ENCODE measurements at places on chromosomes 12 and 14.

DNA sequence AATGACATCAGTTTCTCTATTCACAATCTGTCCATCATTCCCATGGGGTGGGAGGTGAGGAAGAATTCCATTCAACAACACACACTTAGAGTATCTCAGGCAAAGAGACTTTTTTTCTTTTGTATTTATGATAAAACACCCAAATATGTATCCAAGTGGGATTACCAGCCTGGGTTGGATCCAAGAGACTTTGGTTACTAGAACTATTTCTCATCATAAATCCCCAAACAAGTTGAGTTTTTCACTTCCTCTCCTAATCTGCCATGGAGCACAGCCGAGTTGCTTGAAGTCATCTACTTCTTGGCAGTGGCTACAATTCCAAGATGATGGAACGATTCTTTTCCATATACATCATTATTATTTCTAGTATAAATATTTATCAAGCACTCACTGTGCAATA is 209.2 kb upstream of the HMGA2 start:
- no peak for DNase-seq

- DNase-seq = no peak
Observed at GRCh38 chr12:115362339-115362976, 678.5 kb upstream of the TBX3 start.

- DNase-seq = no peak
Observed at GRCh38 chr12:47808050-47808449, 11.7 kb downstream of the HDAC7 start.

DNA sequence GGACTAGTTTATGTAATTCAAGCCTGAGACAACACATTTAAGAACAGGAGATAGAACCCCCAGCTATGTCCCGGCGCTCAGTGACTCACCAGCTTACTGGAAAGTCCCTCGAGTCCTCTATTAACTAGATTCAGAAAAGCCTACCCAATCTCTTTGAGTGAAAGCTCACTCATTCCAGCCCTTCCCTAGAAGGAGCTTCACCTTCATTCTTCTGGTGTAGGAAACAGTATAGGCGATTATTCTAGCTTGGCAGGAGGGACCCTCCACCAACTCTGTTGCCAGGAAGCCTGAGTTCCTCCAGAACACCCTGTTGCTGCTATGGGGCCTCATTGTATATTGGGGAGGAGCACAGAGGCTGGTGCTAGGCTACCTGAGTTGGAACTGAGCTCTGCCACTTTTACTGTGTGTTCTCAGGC is 57.2 kb upstream of the AEBP2 start:
- no peak for DNase-seq

- DNase-seq = no peak
Observed at GRCh38 chr12:46523863-46524770, 151.5 kb upstream of the SLC38A2 start.

- DNase-seq = no peak
Observed at GRCh38 chr14:30518867-30519560, 39.9 kb upstream of the G2E3 start.

- DNase-seq = no peak
Observed at GRCh38 chr12:76413121-76413520, 64.9 kb upstream of the BBS10 start.

GRCh38 chr14:91135039-91135438 is 21.2 kb downstream of the DGLUCY start:
- no peak for DNase-seq

GRCh38 chr14:70784886-70785285 is 24.4 kb downstream of the MAP3K9 start:
- no peak for DNase-seq

DNA sequence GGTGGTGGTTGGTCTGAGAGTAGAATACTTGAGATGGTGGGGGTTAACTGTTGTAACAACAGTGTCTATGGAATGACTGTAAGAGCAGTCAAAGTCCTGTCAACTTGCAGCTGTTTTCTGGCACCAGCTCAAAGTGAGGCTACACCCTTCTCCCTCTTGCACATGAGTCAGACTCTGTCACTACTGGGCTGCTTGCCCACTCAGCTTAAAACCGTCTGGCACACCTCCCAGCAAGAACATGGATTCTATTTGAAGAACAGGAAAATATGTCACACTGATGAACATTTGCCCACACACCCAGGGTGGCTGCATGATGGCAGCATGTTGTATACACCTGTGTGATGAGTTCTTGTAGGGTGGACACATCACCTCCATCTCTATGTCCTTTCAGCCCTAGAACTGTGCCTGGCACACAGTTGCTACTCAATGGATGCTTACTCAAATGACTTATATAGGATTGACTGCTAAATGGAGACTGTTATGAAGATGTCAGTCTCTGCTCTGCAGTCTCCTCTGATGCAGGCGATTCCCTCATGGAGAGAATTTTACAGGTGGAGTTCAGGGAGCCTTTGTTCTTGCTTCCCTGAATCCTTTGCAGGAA is 19.3 kb upstream of the SERPINA6 start:
- no peak for DNase-seq

- no peak for DNase-seq
Observed at GRCh38 chr14:52485350-52485960, 66.8 kb downstream of the TXNDC16 start.

DNA sequence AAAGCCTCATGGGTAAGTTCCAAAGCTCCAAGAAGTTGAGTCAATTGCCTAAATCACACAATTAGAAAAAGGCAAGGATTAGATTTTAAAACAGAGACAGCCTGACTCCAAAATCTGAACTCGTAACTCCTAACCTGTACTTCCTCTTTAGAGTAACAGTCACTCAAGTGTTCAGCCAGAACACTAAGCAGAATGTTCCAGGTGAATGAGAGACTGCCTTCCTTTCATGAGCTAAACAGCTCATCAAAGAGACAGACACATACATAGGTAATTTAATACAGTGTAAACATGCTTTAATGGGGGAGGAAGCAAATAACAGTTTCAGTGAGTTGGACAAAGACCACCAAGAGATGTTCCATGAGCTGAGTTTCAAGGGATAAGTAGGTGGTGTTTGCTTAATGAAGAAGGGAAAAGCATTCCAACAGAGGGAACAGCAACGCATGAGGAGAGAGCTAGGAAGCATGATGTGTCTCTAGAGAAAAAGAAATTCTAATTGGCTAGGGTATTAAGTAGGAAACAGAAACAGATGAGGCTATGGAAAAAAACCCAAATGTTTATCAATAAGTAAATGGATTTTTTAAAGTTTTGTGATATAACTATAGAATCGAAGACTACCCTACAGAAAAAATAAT is 403.9 kb downstream of the MED13L start:
- DNase-seq = no peak

DNA sequence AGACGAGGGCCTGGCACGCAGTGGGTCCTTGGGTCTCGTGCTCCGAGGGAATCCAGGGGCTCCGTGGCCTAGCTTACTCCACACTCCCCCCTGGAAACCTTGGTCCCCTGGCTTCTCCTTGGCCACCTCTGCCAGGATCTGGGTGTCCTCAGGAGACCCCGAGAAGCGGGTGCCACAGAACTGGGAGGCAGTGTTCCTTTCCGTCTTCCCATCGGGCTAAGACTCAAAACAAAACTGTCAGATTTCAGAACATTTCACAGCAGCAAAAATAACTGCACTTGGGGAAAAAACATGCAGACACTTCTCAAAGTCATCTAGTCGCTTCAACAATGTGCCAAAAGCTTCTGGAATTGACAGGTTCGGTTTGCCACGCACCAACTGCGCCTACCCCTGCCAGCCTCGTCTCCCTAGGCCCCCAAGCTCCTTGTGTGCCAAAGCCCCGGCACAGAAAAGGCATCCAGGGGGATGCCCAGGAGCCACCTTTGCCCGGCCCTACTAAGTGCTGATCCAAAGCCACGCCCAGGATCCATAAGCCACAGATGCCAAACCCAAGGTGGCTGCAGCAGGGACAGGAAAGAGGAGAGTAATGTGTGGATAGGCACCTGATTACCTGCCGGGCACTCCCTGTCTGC is 58.4 kb upstream of the DIO3 start:
- DNase-seq = no peak

DNA sequence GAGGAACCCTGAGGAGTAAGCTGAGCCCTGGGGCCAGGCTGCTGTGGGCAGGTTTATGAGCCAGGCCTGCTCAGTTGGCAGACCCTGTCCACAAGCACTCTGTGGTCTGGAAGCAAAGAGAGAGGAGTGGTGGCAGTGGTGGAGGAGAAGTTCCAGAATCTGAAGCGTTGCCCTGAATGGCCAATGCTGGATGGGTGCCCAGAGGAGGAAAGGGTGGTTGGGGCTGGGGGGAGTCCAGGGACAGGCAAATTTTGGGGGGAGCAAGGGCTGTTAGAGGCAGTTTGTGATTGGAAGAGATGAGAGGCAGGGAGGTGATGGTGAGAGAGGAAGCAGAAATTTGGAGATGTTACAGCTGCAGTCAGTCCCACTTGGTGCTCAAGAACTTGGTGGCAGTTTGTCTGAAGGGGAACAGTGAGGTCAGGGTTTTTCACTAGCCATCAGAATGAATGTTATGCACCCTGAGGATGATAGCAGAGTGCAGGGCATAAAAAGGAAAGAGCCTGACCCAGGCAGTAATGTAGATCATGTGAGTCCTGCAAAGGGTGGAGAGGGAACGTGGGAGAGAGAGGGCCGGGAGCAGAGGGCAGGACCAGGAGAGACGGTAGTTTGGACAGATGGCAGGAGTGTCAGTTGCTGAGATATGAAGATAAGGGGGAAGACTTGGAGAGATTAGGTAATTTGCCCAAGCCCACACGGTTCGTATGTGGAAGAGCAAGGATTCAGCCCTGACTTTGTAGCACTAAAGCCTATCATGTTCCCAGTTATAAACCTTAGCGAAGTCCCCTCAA is 51.2 kb downstream of the GALNT8 start:
- DNase-seq = no peak

DNA sequence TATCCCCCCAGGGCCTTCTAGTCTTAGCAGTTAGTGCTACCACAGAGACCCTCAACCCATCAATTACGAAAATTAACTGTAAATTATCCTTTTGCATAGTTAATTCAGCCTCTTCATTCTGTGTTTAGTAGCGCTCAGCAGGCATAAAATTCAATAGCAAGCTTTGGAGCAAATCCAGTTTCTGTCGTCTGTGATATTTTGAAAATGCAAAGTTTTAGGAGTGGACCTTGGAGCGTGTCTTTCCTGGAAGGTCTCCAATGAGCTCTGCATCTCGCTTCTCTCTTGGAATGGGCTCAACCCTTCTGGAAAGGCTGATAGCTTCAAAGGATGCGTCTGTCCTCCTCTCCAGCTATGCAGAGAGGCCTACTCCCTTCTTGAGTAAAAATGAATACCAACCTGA is 222.9 kb downstream of the SLC15A4 start:
- no peak for DNase-seq

GRCh38 chr14:51895375-51895774 is 35.0 kb downstream of the GNG2 start:
- DNase-seq = no peak

- DNase-seq = no peak
Observed at GRCh38 chr12:12686925-12687324, 9.1 kb downstream of the GPR19 start.

DNA sequence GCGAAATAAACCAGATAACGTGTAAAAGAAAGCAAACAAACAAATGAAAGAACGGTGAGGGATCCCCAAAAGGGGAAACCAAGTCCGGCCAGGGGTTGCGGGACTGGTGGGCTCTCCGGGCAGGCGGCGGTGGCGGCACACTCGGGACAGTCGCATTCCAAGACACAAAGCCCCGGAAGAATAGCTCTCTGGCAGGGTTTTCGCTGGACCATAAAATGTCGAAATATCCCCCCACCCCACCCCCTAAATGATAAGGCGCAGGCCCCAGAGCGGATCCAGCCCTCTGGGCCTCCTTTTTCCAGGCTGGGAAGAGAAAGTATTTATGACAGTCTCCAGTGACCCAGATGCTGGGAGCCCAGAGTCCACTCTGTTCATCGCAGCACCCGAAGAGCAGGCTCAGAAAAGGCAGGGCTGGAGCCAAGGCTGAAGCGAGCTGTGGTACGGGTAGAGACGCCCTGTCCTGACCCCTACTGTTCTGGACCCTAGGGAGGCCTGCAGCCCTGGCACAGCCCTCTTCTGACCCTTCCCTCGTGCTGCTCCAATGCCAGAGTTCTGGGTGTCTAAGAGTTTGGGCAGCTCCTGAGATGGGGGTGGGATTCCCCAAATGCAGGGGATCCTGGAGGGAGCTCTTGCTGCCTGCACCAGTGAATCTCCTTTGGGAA is 2.1 kb upstream of the HOXC8 start:
- DNase-seq = no peak

- DNase-seq = no peak
Observed at GRCh38 chr14:54329082-54329695, 67.6 kb upstream of the CDKN3 start.

- DNase-seq = no peak
Observed at GRCh38 chr12:56229916-56230431, at the start of gene SLC39A5. TSS of gene SLC39A5 (plus strand) at chr12:56230051. CDS start at chr12:56231275, 1,224 bp downstream.

DNA sequence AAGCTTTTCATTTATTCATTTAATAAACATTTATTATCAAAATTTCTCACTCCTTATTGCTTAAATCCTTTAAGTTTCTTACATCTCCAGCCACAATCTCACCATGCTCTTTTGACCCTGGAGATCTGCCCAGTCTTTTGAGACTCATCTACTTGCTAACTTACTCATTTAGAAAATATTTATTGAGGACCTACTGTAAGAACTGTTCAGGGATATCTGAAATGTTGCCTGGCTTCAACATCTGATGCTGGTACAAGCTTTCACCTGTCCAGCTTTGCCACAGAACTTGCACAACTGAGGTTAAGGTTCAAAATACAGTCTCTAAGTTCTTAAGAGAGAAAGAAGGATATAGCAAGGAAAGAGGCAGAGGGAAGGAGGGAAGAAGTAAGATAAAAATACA is 17.5 kb upstream of the GXYLT1 start:
- DNase-seq = no peak

- no peak for DNase-seq
Observed at GRCh38 chr12:124809878-124810277, 53.8 kb downstream of the SCARB1 start.

DNA sequence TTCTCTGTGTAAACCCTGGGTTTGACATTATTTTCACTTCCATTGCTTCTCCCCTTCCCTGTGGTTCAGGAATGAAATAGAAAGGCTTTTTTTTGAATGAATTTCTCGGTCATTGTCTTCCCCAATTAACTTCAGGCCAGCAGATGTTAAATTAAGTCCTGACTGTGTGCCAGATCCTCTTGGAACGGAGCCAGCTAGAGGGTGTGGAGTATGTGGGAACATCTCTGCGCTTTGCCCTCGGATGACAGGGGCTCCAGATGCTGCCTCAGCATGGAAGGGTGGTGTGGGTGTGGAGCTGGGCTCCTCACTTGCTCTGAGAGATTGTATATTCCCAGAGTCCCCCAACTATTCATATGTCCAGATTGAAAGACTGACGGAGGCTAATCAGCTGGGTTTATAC is 13.1 kb downstream of the KRT85 start:
- no peak for DNase-seq

GRCh38 chr12:66331814-66332213 is 29.5 kb downstream of the HELB start:
- no peak for DNase-seq

Data from activated CD8-positive, alpha-beta memory T cell treated with anti-CD3 and anti-CD28 coated beads for 1 hour (primary cell).